ENCODE measurements at places on chromosomes 12 and 14.

GRCh38 chr12:105930557-105931503, 207.9 kb downstream of the NUAK1 start:
- no peak for DNase-seq

GRCh38 chr12:114669401-114670290, 14.3 kb downstream of the TBX3 start:
- no peak for DNase-seq

- no peak for DNase-seq
These were observed 31.1 kb downstream of the SLC38A4 start for GRCh38 chr12:46794593-46795190.

- peak; percentile 31 for DNase-seq
These were observed 498.4 kb downstream of the RMST start for GRCh38 chr12:97960741-97961608.

DNA sequence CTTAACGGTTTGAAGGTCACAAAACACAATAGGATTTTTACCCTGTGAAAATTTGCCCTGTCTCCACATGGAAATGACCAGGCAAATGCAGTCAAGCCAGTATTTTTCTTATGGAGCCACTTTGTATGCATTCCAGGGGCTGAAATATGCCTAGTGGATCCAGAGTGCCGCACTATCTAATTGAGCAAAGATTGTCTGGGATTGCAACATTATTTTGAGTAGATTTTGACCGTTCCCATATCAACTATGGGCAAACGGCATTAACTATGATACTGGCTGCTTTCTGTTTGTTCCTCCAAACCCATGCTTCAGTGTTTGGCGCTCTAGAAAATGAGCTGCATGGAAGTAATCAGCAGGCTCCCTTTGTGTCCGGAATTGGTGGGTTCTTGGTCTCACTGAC, 223.0 kb downstream of the BTG1 start:
- DNase-seq, result no peak

DNA sequence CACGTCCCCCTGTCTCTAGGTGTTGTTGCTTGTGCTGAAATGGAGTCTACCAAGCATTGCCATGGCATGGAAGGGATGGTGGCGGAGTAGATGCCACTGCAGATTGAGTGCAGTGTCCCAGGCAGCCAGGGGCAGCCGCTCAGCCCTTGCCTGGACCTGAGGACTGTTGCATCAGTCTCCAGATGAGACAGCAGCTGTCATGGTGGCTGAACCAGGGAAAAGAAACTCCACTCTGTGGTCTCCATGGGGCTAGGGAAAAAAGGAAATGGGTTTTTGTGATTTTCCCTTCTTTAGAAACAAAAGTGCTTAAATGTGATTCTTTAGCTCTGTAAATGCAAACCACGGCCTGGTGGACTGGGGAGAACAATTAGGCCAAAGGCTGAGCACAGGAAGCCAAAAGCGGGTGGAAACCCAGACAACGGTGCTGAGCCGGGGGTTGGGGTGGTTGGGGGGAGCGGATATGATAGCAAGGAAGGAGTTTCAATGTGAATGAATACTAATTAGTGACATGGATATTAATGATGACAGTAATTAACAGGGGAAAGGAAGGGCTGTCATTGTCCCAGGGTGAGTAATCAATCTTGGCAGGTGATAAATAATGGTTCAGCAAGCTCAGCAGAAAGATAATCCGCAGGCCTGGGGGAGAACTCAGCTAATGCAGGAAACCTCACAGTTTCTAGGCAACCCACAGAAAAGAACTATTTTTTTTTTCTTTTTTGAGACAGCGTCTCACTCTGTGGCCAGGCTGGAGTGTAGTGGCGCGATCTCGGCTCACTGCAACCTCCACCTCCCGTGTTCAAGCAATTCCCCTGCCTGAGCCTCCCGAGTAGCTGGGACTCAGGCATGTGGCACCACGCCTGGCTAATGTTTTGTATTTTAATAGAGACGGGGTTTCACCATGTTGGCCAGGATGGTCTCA, 442.6 kb downstream of the DPF3 start:
- DNase-seq, result peak; percentile 80

All from suppressor macrophage treated with lipopolysaccharide for 1 hour (primary cell).